ENCODE measurements at places on chromosomes 1 and 21. TPM values are rescaled to one million over a fixed set of nuclear protein-coding genes. Genes with fewer than 3 reads are reported as not detected.
A peak's percentile ranks its signal among the peaks of the same experiment; 100 is the strongest.

GRCh38 chr1:6001992-6002576, 9.9 kb upstream of the NPHP4 start:
- DNase-seq = no peak

Gene MYOG
- polyA plus RNA-seq = 292 TPM

- no peak for DNase-seq
These were observed at the start of gene TBX19 for GRCh38 chr1:168280296-168280927. TBX19 (plus strand) TSS chr1:168280877; CDS start chr1:168281091, 214 bp downstream.

GRCh38 chr1:156504438-156504813, 3.9 kb upstream of the MEF2D start:
- no peak for DNase-seq

- no peak for DNase-seq
These were observed 46.9 kb downstream of the YARS1 start for GRCh38 chr1:32770221-32770731.

Gene PLA2G2D
- polyA plus RNA-seq = not detected

- no peak for DNase-seq
These were observed 1.7 kb upstream of the PRCC start for GRCh38 chr1:156765666-156766065.

Gene VWA5B1
- 0.32 TPM for polyA plus RNA-seq

DNA sequence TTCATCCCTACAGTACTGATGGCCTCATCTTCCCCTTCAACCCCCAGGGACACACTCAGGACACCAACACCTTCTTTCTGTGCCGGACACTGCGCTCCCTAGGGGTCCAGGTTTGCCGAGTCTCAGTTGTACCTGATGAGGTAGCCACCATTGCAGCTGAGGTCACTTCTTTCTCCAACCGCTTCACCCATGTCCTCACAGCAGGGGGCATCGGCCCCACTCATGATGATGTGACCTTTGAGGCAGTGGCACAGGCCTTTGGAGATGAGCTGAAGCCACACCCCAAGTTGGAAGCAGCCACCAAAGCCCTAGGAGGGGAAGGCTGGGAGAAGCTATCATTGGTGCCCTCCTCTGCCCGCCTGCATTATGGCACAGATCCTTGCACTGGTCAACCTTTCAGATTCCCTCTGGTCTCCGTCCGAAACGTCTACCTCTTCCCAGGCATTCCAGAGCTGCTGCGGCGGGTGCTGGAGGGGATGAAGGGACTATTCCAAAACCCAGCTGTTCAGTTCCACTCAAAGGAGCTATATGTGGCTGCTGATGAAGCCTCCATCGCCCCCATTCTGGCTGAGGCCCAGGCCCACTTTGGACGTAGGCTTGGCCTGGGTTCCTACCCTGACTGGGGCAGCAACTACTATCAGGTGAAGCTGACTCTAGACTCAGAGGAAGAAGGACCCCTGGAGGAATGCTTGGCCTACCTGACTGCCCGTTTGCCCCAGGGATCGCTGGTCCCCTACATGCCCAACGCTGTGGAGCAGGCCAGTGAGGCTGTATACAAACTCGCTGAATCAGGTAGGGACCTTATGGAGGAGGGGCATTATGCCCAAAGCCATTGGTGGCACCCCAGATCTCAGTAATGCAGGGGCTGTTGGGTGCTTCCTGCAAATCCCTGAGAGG, 5.1 kb upstream of the LENEP start:
- no peak for DNase-seq

DNA sequence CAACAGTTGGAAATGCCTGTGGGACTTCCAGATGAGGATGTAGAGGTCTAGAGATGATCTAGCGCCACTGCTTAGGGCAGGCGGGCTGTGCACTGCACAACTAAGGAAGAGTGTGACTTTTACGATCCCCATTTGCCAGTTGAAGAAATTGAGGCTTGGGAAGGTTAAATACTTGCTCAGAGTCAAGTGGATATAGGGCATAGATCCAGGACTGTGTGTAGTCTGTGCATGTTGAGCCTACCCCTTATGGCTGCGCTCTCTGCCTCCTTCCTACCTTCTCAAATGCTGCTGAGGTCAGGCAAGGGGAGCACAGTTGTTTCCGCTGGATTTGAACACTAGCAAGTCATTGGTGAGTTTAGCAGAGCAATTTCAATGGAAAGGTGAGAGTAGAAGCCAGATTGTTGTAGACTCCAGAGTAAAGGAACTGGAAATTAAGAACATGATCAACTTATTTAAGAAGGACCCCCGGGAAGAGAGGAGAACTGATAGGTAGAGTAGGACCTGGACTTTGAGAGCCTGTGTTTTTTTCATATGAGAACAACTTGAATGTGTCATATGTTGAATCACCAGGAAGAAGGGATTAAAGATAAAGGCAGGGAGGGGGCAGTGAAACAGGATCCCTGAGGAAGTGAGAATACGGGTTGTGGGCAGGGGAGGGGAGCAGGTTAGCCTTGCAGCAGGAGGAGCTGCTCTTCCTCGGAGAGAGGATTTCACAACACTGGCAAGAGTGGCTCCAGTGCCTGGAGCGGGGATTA, 2.7 kb downstream of the CAPN2 start:
- DNase-seq = peak; percentile 71

Gene C1orf35
- 10.4 TPM for polyA plus RNA-seq

GRCh38 chr1:51472359-51472758, 46.7 kb downstream of the EPS15 start:
- DNase-seq = peak; percentile 64

Gene OPRD1
- polyA plus RNA-seq = 0.27 TPM

Gene CELA2B
- polyA plus RNA-seq = 3.2 TPM

DNA sequence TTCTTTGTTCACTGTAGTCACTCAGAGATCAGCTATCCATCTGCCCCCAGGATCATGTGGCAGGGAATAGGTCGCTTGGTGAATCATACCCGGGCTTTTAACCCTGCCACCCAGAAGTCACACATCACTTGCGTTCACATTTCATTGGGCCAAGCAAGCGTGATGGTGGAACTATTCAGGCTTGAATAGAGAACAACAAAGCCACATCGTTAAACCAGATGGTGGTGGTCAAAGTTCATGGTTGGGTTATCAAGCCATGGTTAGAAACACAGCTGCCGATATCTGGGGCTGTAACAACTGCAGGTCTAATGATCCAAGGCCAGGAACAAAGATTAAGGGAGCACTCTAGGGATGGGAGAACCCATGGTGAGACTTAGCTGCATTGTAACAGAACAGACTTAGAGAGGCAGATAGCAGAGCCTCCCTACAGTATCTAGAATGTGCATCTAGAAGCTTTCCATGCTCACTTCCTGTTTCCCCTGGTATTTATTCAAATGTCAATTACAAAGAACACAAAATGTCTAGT, 40.0 kb upstream of the PTPRC start:
- no peak for DNase-seq

DNA sequence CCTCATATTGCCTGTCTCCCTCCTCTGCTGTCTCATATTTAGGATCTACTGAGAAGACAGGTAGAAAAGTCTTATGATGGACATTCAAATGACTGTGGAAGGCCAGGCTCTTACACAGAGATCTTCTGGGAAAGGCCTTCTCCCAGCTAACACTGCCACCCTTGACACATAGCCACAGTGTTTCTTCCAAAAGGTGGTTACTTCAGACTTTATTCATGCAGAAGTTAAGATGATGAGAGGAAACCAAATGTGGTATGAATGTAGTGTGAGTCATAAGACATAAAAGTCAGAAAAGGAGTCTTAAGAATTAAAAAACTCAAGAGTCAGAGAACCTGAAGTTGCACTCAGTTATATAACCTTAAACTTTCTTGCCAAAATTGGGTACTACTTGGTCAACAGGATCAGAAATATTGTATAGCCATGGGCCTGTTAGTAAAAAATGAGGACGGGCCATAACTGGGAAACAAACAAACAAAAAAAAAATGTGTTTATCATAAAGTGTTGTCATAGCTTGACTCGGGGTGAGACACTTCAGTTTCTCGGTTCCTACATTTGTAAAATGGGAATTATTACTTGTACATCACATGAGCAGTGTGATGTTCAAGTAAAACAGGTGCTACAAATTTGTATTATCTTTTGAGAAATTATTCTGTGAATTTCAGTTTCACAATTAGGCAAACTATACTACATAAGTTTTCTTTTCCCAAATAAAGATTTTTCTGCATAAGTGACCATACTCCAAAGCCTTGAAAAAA, 1.2 kb upstream of the DENND1B start:
- peak; percentile 51 for DNase-seq

- peak; percentile 28 for DNase-seq
These were observed 104.5 kb upstream of the FMN2 start for GRCh38 chr1:239987103-239987745.

Gene KCNQ4
- polyA plus RNA-seq = 13.6 TPM

DNA sequence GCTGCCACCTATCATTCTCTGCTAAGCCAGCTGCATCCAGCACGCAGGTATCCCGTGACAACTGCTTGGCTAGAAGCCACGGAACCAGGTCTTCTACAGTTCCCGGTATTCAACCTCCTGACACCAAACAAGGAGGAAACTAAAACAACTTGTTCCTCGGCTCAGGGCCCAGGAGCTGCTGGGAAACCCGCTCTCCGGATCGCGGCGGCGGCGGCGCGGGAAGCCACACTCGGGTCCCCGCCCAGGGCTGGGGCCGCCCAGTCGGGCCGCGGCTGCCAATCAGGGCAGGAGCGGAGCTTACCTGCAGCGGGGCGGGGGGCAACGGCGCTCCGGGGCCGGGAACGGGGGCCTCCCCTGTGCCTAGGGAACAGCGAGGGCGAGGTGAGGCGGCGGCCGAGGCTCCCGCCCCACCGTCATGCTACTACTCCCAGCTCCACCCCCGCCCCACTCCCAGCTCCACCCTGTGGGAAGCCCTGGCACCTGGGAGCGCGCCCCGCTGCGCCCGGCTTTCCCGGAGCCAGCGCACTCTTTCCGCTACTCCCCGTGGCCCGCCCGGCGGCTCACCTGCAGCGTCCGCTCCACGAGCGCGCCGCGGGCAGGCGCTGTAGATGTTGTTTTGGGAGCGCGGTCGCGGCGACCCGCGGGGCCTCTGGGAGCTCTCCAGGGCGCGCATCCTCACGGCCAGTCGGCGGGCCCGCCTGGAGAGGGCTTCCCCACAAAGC, 12.1 kb downstream of the IL24 start:
- peak; percentile 61 for DNase-seq

DNA sequence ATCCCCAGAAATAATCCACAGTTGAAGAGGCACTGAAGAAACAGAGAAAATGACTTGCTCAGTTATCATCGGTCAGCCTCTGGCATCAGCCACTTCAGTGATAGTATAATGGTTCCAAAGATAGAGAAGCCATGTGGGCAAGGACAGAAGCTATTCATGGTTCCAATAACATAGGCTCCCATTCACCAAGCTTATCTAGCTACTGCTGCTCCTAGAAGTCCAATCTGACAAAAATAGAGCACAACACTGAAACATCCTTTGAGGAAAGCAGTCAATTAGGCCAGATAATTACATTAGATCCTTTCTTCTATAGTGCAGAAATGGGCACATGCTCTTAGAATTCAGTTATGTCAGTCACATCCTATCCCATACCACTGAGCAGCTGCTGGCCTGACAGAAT, 33.5 kb upstream of the CRB1 start:
- no peak for DNase-seq

- DNase-seq = no peak
These were observed 674.6 kb downstream of the PTPRC start for GRCh38 chr1:199313444-199313843.

DNA sequence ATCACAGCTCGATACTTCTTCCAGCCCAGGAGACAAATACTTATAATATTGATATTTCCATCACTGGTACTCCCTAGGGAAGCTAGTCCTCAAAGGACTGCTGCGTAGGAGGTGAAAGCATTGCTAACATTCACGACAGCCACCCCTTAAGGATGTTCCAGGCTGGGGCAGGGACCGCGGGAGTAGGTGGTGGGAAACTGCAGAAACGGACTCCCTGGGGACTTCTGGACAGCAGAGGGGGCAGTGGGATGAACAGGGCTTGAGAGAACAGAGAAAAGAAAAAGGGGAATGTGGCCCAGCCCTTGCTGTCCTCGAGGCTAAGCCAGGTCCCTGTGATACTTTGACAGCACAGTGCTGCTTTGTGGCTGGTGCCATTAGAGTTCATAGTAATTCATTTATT, 108.0 kb downstream of the HMGB4 start:
- no peak for DNase-seq

Gene FAM72B
- 2.4 TPM for polyA plus RNA-seq

DNA sequence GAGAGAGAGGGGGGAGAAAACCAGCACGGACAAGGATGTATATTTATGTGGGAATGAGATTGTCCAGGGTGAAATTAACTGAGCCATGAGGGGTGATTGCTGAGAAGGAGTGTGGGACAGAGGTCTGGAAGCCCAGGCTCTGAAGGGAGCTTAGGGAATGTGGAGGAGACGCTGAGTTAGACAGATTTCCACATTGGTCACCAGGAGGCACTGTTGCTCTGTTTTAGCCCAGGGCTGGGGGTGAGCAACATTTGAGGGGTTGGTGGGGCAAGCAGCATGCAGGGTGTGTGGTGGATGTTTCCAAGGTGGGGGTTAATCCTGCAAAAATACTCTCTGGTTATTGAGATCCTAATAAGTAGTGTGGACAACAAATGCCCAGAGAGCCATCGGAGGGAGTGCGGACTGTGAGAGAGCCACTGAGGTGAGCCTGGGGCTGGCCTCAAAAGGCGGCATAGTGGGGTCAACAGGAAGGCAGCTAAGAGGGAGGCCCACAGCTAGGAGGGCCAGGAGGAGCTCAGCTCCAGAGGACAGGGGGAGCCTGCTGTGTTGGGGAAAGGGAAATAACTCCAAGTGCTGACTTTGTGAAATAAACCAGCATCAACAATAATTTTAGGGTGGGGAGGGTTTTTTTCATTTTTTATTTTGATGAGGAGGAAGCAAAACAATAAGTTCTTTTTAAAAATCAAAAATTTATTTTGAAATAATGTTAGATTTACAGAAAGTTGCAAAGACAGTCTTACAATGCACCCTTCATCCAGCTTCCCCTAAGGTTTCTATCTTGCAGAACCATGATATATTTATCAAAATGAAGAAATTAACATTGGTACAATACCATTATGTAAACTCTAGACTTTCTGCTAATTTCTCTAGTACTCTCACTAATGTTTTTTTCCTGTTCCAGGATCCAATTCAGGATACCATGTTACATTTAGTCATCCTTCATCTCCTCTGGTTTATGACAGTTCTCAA, 82.8 kb upstream of the CD34 start:
- DNase-seq = no peak

DNA sequence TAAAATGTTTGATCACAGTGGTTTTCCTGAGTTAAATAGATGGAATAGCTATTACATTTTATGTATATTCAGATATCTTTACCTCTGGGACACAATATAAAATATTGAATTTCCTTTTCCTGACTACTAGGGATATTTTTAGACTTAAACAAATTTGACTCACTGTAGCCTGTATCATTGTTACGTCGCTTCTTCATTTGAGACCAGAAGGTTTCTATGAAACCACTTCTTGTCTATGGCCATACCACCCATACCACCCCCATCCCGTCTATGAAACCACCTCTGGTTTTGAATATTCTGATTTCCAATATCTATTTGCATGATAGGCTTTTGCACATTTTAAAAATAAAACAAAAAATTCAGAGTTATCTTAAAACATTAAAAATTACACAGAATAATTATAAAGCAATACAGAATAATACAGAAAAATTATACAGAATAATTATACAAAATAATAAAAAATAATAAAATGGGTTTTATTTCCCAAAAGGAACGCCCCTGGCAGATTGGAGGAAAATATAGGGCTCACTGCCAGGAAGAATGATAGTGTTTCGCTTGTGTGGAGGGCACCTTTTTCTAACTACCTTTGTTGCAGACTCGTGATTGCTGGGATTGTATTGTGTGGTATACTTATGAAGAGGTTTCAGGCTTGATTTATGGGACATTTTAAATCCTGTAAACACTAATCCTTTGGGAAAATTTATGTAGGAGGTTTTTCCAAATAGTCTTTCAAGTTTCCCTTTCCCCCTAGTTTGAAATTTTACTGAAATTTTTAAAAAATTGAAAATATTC, 4.7 kb downstream of the SPEN start:
- no peak for DNase-seq

GRCh38 chr1:247013391-247013790, 5.5 kb upstream of the ZNF695 start:
- no peak for DNase-seq

Gene RCSD1
- polyA plus RNA-seq = 38.8 TPM

All from muscle of back (tissue), 13 donors.